ENCODE measurements at places on chromosomes 16 and 17.

GRCh38 chr16:70686376-70687101 is 686 bp upstream of the MTSS2 start:
- no peak for DNase-seq

GRCh38 chr17:17382971-17383370 is 79.8 kb downstream of the NT5M start:
- no peak for DNase-seq

- no peak for DNase-seq
Observed at GRCh38 chr16:12405089-12405488, 398.6 kb downstream of the CPPED1 start.

GRCh38 chr17:18332909-18333489 is 17.9 kb downstream of the SMCR8 start:
- DNase-seq = no peak

GRCh38 chr17:4365628-4366326 is 698 bp downstream of the UBE2G1 start:
- peak; percentile 14 for DNase-seq

GRCh38 chr16:79651363-79651762 is 50.8 kb upstream of the MAF start:
- DNase-seq = no peak

DNA sequence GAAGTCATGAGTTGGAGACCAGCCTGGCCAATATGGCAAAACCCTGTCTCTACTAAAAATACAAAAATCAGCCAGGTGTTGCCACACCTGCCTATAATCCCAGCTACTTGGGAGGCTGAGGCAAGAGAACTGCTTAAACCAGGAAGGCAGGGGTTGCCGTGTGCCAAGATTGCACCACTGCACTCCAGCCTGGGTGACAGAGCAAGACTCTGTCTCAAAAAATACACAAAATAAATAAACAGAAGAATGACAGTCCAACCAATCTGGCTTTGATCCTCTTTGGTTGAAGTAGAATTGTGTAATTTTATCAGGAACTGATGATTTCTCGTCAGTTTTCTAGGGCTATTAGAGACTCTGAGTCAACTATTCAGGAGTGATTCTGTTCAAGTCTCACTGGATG is 79.4 kb downstream of the SLC5A11 start:
- DNase-seq = no peak

GRCh38 chr17:34384822-34385605 is 22.0 kb upstream of the CCL1 start:
- DNase-seq = no peak

DNA sequence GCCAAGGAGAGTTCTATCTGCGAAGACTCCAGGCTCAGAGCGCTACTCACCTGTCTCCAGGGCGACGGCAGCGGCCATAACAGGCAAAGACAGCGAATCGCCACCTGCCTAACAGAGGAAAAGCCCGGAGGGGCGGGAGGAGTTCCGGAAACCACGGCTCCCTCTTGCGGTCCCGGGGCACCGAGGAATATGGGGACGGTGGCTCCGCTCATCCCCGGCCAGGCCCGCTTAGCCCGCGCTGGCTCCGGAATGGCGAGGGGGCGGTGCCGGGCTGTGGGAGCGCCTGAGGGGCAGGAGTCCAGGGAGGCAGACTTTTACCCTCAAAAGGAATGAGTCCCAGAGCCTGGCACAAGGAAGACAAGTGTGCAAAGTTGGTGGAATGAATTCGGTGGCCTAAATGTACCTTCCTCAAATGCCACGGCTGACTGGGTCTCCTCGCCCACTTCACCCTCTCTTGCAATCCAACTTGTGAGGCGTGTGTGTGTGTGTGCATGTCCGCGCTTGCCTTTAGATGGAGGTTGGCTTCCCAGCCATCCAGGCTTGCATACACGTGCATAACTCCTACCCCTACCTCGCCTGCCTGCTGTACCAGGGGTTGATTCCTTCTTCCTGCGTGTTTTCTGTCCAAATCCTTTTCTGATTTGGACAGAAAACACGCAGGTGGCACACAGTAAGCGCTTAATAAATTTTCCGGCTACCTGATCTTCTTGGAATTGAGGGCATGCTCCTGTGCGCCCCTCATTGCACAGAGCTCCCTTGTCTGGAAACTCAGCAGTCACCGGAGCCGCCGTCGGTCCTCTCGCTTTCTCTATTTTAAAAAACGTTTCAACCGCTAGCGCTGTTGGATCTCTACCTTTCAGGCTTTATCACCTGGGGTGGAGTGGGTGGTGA is 3.5 kb downstream of the C17orf100 start:
- DNase-seq = no peak

GRCh38 chr17:12348476-12348875 is 317.2 kb upstream of the MYOCD start:
- DNase-seq = no peak

DNA sequence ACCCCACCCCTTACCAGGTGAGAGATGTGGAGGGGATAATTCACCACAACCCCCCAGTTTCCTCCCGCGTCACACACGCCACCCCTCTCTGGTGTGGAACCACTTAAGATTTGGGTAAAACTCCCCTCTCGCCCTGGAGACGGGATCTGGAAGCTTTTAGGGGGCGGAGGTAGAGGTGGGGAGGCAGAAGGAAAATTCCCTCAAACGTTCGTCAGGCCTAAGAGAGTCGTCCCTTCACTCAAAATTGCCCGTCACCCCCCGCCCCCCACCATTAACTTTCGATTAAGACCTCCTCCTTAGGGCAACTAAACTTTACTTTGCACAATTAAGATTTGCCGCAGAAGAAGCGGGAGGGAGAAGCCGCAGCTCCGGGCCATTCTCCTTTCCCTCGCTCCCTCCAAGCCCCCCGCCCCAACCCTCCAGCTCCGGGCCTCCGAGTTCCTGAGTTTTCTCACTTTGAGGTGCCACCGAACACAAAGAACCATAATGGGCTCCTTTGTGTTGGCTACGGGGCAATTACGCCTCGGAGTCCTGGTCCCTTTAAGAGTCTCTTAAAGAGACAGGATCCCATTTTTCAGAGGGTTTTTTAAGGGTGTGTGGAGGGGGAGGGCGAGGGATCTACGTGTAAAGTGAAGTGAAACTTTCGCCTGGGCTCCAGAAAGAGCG is 985 bp upstream of the FZD2 start:
- no peak for DNase-seq

DNA sequence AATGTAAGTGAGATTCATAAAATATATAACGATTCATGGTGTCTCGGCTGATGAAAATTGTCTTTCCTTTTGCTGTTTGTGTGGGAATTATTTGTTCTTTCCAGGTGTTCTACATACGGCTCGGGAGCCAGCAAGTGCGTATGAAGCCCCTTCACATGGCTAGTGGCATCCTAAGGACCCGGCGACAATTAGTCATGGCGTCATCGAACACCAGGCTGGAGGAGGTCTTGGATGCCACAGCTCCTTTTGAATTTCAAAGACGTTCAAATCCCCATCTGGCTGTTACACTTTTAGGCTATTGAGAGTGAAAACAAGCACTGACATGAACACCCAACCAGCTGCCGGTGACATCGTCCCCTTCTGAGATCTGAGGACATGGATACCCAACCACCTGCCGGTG is 397.7 kb upstream of the TNRC6C start:
- DNase-seq = no peak

DNA sequence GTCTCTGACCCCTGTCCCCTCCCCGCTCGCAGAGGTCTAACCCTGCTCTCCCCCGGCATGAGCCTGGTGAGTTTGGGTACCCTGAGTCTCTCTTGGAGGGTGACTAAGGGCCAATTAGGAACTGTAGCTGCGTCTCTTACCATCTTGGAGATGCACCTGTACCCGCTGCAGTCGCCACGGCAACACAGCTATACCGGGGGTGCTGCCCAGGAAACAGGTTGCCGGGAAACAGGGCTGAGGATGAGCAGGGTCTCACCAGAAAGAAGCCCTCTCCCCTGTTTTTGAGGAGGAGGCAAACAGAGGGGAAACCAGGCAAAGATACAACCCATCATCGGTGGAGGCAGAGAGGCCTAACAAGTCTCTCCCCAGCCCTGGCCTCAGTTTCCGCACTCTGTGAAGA is 140.2 kb downstream of the TMEM132E start:
- DNase-seq = no peak

DNA sequence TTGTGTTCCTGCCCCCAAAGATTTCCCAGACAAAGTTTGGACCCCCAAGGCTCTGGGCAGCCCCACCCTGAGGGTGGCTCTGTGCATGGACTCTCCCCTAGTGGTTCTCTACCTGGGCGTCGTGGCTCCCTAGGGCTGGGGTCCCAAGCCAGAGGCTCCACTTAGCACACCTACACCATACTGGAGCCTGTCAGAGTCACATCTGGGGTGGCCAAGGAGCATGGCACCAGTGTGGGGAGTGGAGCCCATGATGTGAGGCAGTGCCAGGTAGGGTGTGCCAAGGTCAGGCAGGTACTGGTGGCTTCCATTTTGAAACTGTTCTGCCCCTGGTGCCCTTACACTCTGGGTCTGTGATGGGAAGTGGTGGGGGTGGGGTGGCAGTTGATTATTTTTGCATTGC is 109.9 kb upstream of the GNAO1 start:
- DNase-seq = no peak

- no peak for DNase-seq
Observed at GRCh38 chr17:78680436-78680835, 101.6 kb downstream of the CYTH1 start.

- no peak for DNase-seq
Observed at GRCh38 chr17:53924530-53925455, 102.1 kb downstream of the KIF2B start.

DNA sequence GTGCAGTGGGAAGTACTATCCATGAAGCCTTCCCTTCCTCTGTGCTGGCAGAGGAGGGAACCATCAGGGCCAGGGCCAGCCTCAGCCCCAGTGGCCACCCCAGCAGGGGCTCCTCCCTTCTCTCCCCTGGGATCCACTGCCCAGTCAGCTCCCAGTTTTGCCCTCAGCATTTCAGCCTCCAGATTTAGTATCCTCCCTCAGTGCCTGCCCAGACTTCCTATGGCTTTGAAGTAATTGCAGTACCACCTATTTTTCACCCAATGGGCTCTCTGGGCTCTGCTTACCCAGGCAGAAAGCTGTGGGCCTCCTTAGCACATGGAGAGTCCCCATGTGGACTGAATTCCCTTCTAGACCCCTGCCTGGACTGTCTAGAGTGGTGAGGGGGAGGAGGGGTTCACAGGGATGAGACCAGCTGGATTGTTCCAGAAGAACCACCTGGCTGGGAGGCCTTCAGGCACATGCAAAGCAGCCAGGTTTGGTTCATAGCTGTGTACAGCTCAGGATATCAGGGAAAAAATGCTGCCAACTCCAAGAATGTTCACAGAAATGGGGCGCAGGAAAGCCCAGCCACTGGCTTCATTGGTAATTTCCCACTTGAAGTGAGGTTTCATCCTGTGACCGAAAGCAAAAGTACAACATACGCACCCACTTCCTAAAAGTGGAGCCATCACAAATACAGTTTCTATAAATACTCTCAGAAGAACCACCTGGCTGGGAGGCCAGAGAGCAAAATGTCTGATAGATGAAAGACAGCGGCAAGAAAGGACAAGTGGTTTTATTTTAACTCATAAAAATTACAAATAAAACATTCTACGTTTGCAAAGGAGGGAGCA is 15.2 kb upstream of the HERPUD1 start:
- no peak for DNase-seq

DNA sequence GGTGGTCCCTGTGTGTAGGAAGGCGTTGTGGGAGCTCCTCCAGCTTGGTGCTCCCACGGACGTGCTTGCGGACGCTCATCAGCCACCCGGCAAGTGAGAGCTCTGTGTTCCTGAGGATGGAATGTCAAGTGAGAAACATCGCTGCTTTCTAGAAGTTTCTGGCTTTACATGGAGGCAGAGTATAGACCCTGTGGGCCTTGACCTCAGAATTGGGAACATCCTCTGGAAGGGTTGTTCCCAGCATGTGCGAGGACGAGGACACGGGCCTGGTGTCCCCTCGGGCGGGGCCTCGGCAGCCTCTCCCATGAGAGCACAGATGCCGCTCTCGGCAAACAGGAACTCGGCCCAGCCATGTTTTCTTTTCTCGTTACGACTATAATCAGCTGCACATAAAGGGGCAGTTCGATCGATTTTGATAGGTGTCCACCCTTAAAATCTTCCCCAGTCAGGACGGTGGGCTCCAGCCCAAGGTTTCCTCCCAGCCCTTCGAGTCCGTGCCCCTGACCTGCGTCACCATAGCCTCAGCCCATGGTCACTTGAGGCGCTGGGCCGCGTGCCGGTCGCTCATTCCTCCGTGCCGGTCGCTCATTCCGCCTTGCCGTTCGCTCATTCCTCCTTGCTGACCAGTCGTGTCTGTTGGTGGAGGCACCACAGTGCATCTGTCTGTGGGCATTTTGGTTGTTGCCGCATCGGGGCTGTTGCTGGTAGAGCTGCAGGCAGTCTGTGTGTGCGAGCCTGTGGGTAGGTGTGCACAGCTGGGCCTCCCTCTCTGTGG is 91.3 kb upstream of the ZNF750 start:
- DNase-seq = no peak

- peak; percentile 31 for DNase-seq
Observed at GRCh38 chr17:63425483-63425882, 20.6 kb downstream of the CYB561 start.

GRCh38 chr17:50630524-50631194 is 4.0 kb upstream of the ABCC3 start:
- peak; percentile 36 for DNase-seq

- no peak for DNase-seq
Observed at GRCh38 chr17:32487473-32488176, 832 bp downstream of the CDK5R1 start.

DNA sequence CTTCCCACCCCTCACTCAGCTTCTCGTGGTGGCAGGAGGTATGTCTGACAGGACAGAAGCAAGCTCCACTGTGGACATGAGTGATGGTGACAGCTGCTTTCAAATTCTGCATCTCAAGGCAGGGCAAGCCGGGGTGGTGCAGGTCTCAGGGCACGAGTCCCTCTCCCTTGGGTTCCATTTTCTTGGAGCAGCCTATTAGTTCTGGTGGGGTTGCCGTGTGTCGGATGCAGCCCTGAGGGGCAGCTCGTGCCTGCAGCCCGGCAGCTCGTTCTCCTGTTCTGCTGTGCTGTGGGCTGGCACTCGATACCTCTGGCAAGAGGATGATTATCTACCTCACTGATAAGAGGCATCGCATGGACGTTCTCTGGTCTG is 16.5 kb upstream of the CLEC18C start:
- DNase-seq = no peak

GRCh38 chr16:74716355-74716754 is 15.7 kb upstream of the MLKL start:
- no peak for DNase-seq

DNA sequence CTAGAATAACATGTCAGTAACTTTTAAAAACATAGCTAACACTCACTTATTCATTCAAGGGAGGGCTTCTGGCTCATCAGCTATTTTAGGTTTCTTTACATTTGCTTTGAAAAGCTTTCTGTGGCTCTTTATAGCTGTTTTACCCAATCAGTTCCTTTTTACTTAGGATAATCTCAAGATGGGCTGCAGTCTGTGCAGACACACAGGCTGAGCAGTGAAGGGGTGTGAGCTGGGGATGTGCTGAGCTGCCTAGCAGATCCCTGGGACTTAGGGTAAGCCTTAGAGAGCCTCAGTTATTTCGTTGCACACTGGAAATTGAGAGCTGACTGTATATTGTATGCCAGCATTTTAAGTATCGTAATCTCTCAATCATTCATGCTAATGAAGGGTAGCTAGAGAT is 30.2 kb upstream of the NOL11 start:
- no peak for DNase-seq

GRCh38 chr17:13367154-13367553 is 234.6 kb downstream of the HS3ST3A1 start:
- no peak for DNase-seq

Data from stimulated activated CD8-positive, alpha-beta memory T cell treated with anti-CD3 and anti-CD28 coated beads, Interleukin-4, amount 100 ng/mL, for 24 hours (primary cell).